ENCODE measurements at places on chromosomes 6 and 20.
A peak's percentile ranks its signal among the peaks of the same experiment; 100 is the strongest.

GRCh38 chr20:36541768-36542488 is 609 bp downstream of the MYL9 start:
- DNase-seq: no peak

DNA sequence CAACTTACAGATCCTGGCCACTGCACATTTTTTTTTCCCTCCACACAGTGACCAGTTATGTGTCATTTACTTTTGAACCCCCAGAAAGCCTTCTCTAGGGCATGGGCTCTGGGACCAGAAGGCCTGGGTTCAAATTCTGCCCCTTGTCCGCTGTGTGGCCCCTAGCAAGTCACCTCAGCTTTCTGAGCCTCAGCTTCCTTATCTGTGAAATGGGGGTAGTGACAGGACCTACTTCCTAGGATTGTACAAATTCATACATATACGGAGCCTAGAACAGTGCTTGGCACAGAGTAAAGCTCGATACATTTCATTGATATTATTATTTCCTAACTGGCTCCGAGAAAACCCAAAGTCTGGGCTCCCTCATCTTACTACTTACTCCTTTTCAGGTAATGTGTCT is 1.6 kb downstream of the BPI start:
- no peak for DNase-seq

- DNase-seq: peak; percentile 91
These were observed 5.5 kb upstream of the ARMC12 start for GRCh38 chr6:35731414-35731735.

DNA sequence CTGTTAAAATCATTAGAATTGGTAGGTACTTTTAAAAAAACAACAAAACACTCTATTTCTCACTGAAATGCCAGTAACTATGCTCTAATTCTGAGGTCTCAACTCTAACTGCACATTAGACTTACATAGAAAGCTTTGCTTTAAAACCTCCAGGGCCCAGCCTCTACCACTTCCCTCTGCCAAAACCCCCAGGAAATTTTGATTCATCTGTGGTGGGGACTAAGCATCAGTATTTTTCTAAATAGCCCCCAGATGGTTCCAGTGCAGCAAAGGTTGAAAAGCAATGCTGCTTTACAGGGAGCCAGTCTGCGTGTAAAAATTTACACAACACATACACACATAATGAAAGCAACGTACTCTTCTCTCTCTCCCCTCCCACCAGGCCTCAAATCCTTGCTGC is 3.8 kb downstream of the TBC1D32 start:
- no peak for DNase-seq

DNA sequence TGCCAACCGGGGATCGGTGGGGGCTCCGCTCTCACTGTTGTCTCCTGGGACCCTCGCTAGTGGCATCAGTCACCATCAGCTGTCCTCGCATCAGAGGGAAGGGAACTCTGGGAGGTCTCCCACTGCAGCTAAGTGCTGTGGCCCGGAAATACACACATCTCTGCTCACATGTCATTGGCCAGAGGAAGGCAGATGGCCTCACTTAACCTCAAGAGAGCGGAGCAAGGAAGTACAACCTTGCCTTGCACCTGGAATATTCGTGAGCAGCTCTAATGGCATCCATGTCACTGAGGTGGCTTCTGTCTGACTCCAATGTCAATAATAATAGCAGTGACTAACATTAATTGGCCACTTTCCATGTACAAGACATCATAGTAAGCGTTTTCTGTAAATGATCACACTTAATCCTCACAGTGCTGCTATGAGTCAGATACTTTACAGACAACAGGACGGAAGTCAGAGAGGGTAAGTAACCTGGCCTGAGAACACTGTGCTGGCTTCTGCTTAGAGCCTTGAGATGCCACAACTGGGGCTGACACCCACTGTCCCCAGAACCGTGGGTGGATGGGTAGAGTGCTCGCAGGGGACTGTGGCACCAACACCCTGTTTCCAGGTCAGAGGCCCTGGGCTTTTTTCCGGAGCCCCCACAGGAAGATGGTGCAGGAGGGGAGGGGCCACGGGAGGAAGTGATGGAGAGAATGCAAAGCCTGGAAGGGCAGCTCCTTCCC is 6.0 kb downstream of the LHFPL5 start:
- no peak for DNase-seq

DNA sequence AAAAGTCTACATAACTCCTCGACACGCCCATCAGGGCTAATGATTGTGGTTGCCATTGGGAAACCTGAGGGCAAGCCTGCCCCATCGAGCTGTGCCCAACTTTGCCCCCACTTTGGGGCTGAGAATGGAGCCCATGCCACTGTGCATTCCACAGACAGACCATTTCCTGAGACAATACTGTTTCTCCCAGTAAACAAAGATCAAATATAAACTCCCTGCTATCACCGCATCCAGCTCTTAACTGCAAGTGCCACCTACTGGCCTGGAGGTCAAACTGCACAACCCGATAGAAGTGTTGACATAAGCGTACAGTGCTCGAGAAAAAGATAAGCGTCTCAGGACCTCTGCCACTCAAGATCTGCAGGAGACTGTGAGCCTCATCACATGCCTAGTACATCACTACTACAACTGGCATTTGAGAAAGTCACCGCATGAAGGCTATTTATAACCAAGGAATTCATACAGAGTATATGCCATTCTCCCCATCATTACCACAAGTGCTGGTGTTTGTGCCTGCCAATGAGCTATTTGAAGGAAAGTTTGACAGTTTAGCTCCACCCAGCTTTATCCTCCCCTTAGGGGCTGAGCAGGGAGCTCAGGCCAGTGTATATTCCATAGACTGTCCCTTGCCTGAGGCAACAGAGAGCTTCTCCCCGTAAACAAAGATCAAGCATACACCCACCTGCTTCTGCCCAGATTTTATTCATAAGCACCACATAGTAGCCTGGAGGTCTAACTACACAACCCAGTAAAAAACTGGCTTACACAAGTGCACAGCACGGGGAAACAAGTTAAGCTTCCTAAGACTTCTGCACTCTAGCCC is 4.5 kb upstream of the DEFB126 start:
- DNase-seq: no peak

DNA sequence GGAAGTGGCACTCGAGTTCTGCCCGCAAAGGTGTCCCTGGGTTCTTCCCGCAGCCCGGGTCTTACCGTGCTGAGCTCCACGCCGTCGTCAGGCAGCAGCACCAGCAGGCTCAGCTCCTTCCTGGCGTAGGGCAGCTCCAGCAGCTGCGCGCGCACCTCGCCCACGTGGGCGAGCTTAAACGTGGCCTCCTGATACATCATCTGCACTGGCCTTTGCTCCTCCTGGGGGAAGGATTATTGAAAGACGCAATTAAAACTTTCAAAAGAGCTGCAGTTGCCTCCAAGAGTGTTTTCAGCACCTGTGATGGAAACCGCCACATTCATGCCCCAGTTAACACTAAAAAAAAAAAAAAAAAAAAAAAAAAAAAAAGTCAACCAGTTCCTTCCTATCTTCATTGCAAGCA is 11.3 kb downstream of the SERPINB9 start:
- DNase-seq: peak; percentile 43

DNA sequence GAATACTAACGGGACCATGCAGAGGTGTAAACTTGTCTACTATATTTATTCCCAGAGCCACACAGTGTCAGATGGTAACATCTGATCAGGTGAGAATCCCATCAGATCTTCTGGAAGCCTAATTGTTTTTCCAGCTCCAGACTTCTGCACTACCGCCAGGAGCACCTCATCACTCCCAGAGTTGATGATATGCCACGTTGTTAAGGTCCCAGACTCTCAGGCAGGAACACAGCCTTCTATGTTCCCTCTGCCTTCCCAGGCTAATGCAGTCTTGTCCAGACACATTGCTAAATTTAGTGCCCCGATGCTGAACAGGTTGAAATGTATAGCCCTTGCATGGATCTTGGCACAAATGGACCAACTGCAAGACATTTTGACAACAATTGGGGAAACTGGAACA is 86.2 kb downstream of the PROKR2 start:
- DNase-seq: no peak

Measured in stimulated activated CD8-positive, alpha-beta memory T cell treated with anti-CD3 and anti-CD28 coated beads, Interleukin-7, amount 100 ng/mL, for 4 hours (primary cell).